Mammary epithelial cell (primary cell): ENCODE measurements at places on chromosomes 16 and 17. TPM values are rescaled to one million over a fixed set of nuclear protein-coding genes. Genes with fewer than 3 reads are reported as not detected.

DNA sequence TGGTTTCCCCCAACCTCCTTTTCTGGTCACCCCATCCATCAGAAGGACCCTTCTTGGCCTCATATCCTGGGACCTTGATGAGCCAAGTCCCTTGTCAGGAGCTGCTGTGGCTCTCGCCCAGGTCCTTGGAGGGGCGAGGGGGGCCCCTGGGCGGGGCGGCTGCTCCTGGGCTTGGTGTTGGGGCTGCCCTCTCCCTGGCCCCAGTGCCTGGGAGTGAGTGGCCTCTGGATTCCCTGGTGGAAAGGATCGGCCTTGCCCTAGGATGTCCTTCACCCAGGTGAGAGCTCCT, 6.2 kb upstream of the NOTUM start:
- DNase-seq = no peak

CX3CL1 gene
- 11.2 TPM for total RNA-seq

NPIPA5 gene
- total RNA-seq = 8.0 and 12.7 TPM in 2 replicates

DNA sequence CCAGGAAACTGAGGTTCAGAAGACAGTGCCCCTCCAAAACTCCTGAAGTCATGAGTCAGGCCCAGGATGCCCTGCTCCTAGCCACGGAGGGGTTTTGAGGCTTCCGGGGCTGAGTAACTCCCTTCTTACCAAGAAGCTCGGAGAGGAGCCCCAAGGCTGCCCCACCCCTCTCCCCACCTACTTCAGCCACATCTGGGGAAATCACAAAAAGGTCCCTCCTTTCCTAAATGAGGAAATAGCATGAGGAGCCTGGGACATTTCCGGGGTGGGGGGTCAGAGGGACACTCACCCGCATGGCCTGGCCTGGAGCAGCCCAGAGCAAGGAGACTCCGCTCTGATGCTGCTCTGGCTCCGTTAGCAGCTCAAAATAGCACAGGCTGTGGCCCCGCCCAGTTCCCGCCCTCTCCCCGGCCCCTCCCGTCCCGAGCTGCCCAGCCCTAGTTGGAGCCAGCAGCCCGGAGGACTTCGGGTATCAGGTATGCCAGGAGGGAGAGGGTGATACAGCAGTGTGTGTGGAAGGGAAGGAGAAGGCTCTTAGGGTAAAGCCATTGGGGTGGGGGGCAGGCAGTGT, 40.1 kb downstream of the MYO18A start:
- peak; percentile 45 for DNase-seq

DNA sequence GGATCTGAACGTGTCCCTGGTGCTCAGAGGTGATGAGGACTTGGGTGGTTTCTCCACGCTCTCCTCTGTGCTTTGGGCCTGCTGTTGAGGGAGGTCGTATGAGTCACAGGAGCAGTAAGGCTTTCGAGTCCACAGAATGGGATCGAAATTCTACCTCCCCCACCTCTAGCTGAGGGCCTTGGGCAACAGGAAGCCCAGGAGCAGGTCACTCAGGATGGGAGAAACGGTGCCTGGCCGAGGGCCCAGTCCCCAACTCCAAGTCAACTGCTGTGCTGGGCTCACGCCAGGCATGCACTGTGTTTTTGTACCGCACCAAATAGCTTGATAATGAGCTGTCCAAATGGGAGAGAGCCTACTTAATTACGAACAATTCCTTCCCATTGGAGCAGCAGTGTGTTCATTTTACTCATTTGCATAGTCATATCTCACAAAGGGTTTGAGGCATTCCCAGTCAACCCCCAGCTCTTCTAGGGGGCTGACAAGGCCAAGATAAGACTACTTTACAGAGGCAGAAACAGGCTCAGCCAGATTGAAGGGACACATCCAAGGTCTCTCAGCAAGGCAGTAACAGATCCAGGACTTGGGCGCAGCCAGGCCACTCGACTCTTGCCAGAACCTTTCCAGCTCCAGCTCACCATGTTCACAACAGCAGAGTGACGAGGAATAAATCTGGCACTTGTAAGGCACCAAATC, 53.6 kb downstream of the WNT3 start:
- DNase-seq = peak; percentile 46

DNA sequence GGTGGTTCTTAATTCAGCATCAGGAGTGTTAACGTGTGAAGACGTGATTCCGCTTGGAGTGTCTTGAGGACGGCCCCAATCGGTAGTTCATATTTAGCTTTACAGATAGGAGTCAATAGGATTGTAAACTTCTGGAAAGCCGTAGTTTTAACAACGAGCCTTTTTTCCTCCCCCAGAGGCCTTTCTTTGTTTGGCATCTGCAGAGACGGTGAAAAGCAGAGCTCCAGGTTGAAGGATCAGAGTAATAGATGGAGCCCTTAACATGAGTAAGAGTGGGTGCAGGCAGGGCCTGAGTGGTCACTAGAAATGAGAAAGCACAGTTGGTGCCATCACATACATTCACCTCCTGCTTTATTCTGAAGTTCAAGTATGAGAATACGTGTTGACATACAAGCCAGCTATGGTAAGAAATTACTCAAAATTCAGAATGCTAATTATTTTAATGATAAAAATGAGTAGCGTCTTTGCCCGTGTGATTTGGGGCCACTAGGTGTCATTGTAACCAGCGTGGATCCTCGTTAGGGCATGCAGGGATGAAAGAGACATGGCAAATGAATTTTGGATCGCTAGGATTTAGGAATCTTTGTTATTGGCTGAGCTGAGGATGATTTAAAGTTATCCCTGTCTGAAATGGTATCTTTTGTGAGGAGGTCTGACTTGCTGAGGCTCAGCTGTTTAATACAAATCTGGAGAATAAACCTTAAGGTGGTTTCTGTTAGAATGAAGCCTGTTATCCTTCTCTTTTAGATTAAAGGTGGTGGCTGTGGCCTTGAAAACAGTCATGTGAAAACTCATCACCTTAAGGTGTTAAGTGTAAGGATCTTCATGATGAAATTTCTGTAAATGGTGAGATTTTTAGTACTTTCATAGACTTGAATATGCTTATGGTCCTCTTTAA, 18.6 kb downstream of the PRCD start:
- DNase-seq = no peak

GRCh38 chr17:76598004-76598439, 12.4 kb upstream of the ST6GALNAC2 start:
- DNase-seq = no peak

DNA sequence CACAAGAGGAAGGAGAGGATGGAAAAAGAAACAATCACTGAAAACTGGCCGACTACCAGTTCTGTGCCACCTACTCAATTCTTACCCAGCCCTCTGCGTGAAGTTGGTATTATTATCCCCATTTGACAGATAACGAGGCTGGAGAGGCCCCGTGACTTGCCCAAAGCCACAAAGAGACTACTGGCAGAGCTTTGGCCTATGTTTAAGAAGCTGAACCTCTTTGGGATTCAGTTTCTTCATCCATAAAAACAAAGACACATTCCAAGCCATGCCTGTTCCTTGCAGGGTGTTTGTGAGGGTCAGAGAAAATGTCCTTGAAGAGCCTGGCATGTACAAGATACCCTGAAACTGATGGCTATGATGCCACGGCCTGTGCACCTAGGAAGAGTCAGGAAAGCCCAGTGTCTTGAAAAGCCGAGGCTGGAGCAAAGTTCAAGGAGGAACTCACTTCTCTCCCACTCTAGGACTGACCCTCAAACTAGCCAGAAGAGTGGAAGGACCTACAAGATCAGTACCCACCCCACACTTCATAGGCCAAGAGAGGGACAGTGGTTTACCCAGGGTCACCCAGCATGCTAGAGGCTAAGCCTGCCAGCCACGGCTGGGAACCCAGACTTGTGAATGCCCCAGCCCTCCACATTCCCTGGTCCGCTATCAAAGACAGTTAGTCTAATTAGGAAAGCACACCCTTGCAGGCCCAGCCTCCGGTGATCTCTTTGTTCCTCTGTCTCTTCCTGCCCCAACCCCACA, 1.6 kb upstream of the ACSF2 start:
- peak; percentile 9 for DNase-seq
